ENCODE measurements at places on chromosomes 13 and 19.

DNA sequence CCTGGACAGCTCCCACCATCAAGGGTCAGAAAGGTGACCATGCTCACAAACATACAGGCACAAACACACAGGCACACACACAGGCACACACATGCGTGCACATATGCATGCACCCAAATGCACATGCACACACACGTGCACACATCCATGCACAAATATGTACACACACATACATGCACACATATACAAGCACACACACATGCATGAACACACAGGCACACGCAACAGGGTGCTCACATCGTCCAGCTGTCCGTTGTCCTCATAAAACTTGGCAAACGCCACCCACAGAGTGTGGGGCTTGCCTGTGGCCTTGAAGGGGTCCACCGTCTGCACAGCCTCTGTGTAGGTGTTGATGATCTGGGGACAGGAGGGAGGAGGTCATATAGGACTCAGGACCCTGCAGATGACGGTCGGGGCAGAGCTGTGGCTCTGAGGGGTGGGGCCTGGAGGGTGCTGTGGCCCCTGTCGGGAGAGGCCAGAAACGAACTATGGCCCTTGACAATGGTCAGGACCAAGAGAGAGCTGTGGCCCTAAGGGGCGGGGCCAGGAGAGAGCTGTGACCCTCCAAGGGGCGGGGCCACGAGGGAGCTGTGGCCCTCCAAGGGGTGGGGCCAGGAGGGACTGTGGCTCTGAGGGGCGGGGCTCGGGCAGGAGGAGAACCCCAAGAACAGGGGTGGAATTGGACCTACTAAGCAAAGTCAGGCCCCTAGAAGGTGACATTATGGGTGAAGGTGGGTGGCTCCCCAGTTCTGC, 6.2 kb downstream of the XAB2 start:
- no peak for DNase-seq

GRCh38 chr19:51311351-51312257, at the start of gene IGLON5:
IGLON5 (plus strand) TSS chr19:51311644; CDS start chr19:51311848, 204 bp downstream.
- DNase-seq, result no peak

DNA sequence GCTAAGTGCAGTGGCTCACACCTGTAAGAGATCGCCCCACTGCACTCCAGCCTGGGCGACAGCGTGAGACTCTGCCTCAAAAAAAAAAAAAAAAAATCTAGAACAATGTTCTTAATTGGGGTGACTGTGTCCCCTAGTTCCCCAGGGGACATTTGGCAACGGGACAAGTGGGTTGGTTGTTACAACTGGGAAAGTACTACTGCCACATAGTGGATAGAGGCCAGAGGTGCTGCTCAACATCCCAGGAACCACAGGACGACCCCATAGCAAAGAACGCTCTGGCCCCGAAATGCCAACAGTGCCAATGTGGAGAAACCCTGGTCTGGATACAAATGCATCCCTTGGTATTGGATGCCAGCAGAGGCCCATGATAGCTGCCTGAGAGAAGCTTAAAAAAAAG, 11.8 kb downstream of the NLRP12 start:
- peak; percentile 3 for DNase-seq

- peak; percentile 57 for DNase-seq
These were observed at the start of the genes EMC10 and GARIN5A for GRCh38 chr19:50476224-50476906. EMC10 (plus strand) TSS chr19:50476507; CDS start chr19:50476545, 38 bp downstream. GARIN5A (minus strand) TSS chr19:50476848; CDS start chr19:50476388, 460 bp downstream.

DNA sequence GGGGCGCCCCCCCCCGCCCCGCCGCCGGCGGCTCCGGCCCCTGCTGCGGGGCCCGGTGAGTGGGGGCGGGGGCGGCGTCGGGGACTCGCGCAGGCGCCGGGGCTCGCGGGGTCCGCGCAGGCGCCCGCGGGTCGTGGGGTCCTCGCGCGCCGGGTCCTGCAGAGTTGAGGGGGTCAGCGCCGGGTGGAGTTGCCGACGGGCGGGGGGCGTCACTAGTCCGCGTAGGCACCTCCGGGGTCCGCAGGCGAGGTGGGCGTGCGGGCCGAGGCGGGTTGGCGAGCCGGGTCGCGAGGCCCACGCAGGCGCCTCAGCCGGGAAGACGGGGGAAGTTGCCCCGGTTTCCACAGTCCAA, 365 bp downstream of the PPP6R1 start:
- no peak for DNase-seq

DNA sequence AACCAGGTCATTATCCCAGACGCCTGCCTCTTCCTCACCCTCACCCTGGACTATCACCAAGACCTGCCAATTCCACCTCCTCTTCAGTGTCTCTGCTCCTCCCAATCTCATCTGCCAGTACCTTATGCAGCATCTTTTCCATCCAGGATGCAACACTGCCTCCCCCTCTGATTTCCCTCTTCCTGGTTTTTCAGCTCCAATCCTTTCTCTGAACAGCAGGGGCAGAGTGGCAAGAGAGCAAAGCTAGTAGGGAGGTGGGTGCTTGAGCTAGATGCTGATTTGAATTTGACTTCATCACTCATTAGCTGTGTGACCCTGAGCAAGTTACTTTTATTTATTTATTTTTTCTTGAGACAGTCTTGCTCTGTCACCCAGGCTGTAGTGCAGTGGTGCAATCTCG, 25.6 kb upstream of the CABP5 start:
- DNase-seq, result no peak
